ENCODE measurements at places on chromosomes 6 and 20. TPM values are rescaled to one million over a fixed set of nuclear protein-coding genes. Genes with fewer than 3 reads are reported as not detected.

DNA sequence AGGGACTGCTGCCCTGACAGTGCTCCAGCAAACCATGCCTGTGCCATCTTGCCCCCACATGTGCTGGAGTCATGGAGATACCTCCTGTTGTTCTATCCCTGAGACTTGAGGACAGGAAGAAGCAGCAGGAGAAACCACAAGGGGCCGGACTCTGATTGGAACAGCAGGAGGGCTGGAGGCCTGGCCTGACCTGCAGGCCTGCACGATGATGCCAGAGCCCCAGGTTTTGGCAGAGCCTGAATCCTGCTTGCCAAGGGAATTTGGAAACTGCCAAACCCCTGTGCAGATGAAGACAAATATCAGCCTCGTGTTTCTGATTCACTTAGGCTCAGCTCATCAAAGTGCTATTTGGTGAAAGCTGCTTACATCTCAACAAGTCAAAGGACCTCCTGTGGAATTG is 177.6 kb downstream of the MAFB start:
- no peak overlapping the region for H3K27ac ChIP-seq
- H3K4me3 ChIP-seq = no peak overlapping the region
- peaks cover 41% of the 10 kb centered on the region for H3K4me1 ChIP-seq
- no peaks in the 10 kb centered on the region for H3K36me3 ChIP-seq
- peak; percentile 11 for DNase-seq
- H3K27me3 ChIP-seq = no peaks in the 10 kb centered on the region

GRCh38 chr6:96521306-96521643 is 331 bp upstream of the UFL1 start:
- peak overlapping the region; percentile 97 for H3K27ac ChIP-seq
- no peaks in the 10 kb centered on the region for H3K27me3 ChIP-seq
- peaks cover 16% of the 10 kb centered on the region for H3K4me1 ChIP-seq
- H3K36me3 ChIP-seq = peaks cover 17% of the 10 kb centered on the region
- no peak for DNase-seq

- no peak for DNase-seq
- no peaks in the 10 kb centered on the region for H3K36me3 ChIP-seq
- no peak overlapping the region for H3K27ac ChIP-seq
These were observed 31.2 kb downstream of the CITED2 start for GRCh38 chr6:139343052-139343750.

DNA sequence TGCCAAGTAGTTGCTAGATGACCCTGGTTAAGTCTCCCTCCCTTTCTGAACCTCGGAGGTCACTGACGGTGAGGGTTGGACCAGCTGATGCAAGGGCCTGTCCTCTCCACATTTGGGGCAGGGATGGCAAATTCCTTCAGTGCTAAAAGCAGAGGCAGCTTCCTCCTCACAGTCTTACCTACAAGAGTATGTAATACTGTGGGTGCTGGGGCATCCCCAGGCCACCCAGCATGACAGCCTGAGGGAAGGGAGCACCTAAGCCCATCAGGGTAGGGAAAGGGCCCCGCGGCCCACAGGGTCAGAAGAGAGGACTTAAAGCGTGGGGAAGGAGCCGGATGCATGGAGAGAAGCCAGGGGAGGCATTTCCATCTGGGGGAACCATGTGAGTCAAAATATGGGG is 38.0 kb downstream of the TGM3 start:
- peaks cover 27% of the 10 kb centered on the region for H3K27me3 ChIP-seq
- no peaks in the 10 kb centered on the region for H3K36me3 ChIP-seq
- H3K4me3 ChIP-seq = no peak overlapping the region
- DNase-seq = no peak
- no peak overlapping the region for H3K27ac ChIP-seq

DNA sequence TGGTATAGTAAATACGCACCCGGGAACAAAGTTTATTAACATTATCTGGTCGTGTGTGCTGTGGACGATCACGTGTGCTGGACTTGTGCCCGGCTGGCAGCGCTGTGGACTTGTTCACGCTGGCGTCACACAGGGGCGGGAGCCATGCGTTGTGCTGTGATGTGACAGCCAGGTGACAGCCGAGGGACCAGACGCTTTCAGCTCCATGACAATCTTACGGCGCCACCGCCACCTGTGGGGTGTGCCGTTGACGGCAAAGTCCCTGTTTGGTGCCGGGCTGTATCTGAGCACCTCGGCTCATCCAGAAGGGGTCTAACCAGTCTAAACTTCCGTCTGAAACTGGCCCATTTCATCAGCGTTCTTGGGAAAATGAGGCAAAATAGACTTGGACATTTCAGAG is 25.2 kb downstream of the DLL1 start:
- no peaks in the 10 kb centered on the region for H3K36me3 ChIP-seq
- H3K27ac ChIP-seq = no peak overlapping the region
- no peak overlapping the region for H3K4me3 ChIP-seq
- no peak for DNase-seq
- no peaks in the 10 kb centered on the region for H3K4me1 ChIP-seq

DNA sequence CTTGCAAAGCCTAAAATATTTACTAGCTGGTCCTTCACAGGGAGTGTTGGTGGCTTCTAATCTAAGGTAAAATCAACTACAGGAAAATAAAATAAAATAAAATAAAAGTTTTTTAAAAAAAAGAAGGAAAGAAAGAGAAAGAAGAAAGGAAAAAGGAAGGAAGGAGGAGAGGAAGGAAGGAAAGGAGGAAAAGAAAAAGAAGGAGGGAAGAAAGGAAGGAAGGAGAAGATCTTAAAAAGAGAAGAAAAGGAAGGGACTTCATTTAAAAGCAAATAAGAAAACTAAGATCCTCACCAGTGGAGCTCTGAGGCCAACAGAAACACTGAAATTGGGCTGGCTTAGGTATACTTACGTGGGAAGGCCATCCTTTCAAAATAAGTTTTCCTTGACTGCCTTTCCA is 178.4 kb downstream of the TSHZ2 start:
- no peak for DNase-seq
- H3K36me3 ChIP-seq = no peaks in the 10 kb centered on the region
- H3K4me3 ChIP-seq = no peak overlapping the region
- no peak overlapping the region for H3K27ac ChIP-seq

DNA sequence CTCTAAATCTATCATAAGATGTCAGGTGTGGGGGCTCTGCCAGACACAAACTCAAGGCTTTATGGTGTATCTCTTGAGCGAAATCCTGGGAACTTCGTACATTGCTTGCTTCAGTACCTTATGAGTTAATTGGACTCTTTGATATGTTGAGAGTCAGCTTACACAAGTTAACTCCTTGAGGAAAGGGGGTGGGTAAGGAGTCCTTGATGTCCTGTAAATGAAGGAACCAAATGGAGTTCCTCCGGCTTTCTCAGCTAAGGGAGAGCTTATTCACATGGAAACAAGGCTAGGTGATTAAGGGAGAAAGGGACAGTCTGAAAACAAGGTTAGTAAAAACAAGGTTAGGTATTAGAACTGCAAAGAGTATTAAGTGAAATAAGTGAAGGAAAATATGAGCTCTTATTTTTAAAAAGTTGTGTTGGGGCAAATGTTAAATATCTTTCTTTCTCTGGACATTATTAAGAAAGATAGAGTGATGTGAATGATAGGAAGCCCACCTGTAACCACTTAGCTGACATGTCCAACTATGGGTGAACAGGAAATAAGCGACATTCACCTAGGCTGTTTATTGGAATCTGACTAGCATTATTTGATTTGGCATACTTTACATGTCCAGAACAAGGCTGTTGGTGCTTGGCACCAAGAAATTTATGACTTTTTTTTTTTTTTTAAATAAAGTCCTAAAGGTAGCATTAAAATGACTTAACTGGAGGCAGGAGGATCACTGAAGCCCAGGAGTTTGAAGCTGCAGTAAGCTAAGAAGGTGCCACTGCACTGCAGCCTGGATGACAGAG is 26.5 kb downstream of the GTF2H5 start:
- no peak overlapping the region for H3K4me3 ChIP-seq
- H3K4me1 ChIP-seq = no peaks in the 10 kb centered on the region
- no peak for DNase-seq
- H3K27ac ChIP-seq = no peak overlapping the region

DNA sequence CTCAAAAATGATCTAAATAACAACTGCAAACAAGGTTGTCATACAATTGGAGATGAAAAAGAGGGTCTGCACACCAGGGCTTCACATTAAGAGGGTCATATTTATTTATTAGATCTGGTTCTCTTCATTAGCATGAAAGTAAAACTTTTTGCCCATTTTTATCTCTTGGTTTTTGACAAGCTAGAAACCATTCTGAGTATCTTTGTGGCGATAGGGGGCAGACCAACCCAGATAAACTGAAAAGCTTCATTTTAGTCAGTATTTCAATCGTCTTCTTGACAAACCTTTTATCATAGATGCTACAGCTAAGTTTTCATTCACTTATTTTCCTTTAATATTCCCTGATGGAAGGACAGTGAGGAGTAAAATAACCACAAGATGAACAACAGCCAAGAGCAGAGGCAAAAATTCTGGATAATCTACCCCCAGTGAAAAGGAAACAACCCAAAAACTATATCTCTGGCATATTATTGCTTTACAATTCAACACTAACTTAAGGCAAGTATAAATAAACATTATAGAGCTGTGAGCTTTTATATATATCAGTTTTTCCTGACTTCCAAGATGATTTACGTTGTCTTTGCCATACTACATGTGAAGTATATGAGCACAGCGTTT is 45.2 kb downstream of the THEMIS start:
- H3K27ac ChIP-seq = no peak overlapping the region
- no peaks in the 10 kb centered on the region for H3K27me3 ChIP-seq
- H3K4me3 ChIP-seq = no peak overlapping the region
- peak; percentile 2 for DNase-seq
- no peaks in the 10 kb centered on the region for H3K4me1 ChIP-seq

- H3K27ac ChIP-seq = no peak overlapping the region
- H3K27me3 ChIP-seq = no peaks in the 10 kb centered on the region
- H3K4me3 ChIP-seq = no peak overlapping the region
- no peaks in the 10 kb centered on the region for H3K4me1 ChIP-seq
These were observed 167.1 kb upstream of the SLC24A3 start for GRCh38 chr20:19045371-19045770.

DNA sequence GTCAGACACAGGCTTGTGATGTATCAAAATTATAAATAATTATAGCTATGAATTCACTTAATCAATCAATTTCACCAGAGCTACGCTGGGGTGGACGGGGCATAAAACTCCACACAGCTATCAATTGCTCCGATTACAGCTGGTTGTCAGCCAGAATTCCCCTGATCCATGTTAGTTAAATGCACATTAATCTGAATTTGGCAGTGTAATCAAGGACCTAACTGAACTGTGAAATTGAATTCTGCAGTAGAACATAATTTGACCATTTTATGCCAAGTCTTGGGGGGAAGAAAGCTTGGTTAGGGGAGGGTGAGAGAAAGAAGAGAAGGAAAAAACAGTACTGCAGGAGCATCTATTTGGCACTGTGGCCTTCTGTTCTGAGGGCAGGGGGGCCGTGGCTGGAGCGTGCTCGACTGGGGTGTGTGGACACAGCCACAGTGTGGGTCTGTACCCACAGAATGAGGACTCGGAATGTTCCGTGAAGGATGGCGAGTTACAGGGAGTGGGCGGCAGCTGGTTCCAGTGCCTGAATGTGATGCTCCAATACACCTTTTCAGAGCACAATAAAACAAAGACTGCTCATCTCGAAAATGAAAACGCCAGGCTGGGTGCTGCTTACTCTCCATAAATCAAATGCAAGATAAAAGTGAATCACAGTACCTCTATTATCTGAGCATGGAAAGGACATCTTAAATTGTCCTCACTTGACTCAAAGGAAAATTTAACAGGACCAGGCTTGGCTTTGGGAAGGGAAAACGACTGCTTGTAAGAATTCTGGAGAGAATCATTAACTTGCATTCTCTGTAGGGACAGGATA is 59.2 kb downstream of the LAMP5 start:
- H3K4me1 ChIP-seq = no peaks in the 10 kb centered on the region
- peaks cover 29% of the 10 kb centered on the region for H3K27me3 ChIP-seq
- H3K4me3 ChIP-seq = no peak overlapping the region
- no peaks in the 10 kb centered on the region for H3K36me3 ChIP-seq
- no peak overlapping the region for H3K27ac ChIP-seq
- DNase-seq = no peak

- H3K27ac ChIP-seq = peak overlapping the region; percentile 64
- H3K4me3 ChIP-seq = no peak overlapping the region
- H3K4me1 ChIP-seq = peaks cover 35% of the 10 kb centered on the region
- H3K36me3 ChIP-seq = no peaks in the 10 kb centered on the region
- peak; percentile 84 for DNase-seq
These were observed 19.0 kb downstream of the HECA start for GRCh38 chr6:139153855-139154254.

- H3K4me3 ChIP-seq = no peak overlapping the region
- no peaks in the 10 kb centered on the region for H3K36me3 ChIP-seq
- no peak for DNase-seq
- H3K27me3 ChIP-seq = no peaks in the 10 kb centered on the region
- no peak overlapping the region for H3K27ac ChIP-seq
- H3K4me1 ChIP-seq = no peaks in the 10 kb centered on the region
These were observed 17.7 kb downstream of the RIPOR3 start for GRCh38 chr20:50673466-50674137.

- no peak overlapping the region for H3K27ac ChIP-seq
- no peaks in the 10 kb centered on the region for H3K36me3 ChIP-seq
These were observed 12.3 kb upstream of the ASF1A start for GRCh38 chr6:118881440-118882313.

DNA sequence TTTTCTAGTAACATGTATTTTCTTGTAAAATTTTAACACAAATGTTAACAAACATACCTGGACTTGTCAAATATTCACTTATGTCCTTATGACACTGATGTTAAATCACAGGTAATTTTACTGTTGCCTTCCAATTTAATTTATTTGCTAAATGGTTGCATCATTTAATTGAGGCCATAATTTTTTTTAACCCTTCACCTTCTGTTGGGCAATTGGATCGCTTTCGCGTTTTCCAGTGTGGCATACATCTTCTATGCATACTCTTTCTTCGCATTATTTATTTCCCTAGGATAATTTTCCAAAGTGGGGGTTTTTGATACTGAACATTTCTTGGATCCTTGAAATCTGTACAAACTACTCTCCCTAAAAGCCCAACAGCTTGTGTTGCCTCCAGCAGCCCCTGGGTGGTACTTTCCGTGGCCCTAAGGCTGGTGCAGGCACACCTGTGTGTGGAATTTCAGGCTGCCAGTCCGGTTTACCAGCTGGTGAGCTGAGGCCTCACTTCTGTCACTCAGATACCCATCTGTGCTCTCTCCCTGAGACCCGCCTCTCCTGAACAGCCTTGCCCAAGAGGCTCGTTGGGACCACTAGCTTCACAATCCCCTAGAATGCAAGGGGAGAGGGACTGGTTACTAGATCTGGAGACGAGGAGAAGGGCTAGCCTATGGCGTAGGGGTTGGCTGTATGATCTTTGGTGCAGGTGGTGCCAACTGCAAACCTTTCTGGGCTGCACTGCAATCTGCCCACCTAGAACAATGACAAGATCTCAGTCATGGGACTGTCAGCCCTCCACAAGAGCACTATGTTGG is 11.2 kb upstream of the C20orf144 start:
- H3K36me3 ChIP-seq = no peaks in the 10 kb centered on the region
- no peak overlapping the region for H3K4me3 ChIP-seq
- H3K27ac ChIP-seq = no peak overlapping the region
- peaks cover 6% of the 10 kb centered on the region for H3K27me3 ChIP-seq
- peaks cover 25% of the 10 kb centered on the region for H3K4me1 ChIP-seq
- DNase-seq = peak; percentile 74

Gene CTAGE9
- not detected for total RNA-seq

Gene C6orf118
- not detected for total RNA-seq

Gene ADTRP
- total RNA-seq = 0.72 TPM

Gene NOX3
- not detected for total RNA-seq

Gene MUC22
- total RNA-seq = not detected

Gene ZSWIM3
- total RNA-seq = 5.3 TPM
